DMS79 (cell line): ENCODE measurements at places on chromosomes 3 and 15.

DNA sequence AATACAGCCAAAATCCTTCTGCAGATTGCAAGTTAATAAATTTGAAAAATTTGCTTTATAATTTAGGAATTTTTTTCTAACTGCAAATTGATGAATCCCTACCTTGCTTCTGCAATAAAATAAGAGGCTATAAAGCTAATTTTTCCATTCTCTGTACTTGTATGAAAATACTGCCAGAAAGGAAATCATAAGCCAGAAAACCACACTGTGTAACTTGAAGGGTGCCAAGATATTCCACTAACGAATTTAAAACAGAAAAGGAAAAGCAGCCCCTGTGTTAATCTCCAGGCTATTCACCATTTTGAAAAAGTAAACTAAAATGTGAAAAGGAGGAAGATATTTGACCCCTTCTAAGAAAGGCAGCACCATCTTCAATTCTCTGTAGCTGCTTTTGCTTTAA is 557.9 kb upstream of the ZNF385D start:
- no peak for DNase-seq

DNA sequence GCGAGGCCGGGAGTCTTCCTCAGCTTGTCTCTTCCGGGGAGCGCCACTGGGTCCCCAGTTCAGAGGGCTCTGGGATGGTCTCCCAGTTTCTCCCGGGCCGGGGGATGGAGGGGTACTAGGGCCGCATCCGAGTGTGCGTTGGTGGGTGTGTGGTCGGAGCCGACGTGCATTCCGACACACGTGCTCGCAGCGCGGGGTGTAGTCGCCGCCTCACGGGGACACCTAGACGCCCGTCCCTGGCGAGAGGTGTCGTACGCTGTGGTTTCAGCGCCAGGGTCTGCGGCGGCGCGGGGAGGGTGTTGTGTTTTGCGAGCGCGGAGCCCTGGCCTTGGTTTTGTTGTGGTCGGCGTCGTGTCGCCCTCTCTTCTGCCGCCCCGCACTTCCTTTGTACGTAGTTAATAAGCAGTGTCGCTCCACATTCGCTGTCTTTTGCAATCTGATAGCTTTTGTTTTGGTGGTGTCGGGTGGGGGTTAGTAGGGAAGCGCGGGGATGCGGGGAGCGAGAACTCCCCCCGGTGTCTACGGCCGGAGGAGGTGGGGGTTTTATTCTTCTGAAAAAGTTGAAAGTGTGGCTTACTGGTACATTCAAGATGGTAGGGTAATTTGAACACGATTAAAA is 2.2 kb downstream of the IGF1R start:
- DNase-seq: no peak

DNA sequence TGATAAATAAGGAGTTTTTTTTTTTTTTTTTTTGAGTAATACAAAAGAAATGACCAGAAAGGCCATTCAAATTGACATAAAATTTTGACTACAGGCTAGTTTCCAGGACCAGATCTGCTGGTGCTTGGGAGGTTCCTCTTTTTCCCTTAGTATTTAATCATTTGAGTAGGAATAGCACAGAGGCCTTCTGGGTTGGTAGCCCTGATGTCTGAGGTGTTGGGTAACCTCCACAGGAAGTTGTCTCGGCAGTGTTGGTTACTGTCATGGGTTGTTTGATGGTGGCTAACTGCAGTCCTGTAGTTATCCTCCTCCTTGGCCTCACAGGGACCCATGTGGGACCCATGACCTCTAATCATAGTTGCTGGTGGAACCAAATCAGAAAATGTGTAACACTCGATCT is 91.1 kb downstream of the USP13 start:
- no peak for DNase-seq

DNA sequence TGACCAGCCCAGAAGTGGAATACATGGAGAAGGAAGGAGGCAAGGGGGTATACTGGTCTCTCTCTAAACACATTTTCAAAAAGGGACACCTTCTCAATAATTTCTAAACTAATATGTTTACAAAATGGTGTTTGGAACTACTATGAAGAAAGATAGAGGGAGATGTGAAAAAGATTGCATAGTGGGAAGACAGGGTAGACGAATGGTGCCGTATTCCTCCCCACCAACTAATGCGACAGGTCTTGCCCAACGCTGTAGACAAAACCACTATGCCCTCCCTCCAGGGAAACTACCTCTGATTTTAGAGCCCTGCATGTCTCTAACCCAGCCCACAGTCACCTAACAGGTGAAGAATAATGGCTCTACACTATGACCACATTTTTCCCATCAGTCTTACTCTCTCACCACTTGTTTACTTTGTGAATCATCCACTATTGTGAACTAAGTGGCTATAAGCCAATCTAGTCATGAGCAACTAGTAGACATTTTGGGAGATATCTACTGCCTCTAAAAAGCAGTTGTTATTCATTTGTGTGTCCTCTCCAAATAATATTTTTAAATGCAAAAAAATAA is 108.2 kb upstream of the UBE2E2 start:
- no peak for DNase-seq

DNA sequence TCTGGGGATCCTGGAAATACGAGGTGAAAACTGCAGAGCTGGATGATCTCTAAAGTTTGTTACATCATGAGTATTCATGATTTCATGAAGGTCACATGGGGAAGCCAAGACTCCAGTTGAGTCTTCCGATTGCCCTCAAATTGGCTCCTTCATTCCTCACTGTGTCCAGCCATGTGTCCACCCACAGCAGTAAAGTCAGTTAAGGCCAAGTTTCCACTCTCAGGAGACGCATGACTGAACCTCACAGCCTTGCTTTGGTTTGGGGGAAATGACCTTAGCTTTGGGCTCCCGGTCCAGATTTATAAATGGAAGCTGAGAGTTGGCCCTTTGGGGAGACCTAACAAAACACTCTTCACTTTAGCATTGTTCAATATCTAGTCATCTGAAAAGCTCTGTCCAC is 289.7 kb upstream of the MCTP2 start:
- no peak for DNase-seq

- no peak for DNase-seq
These were observed 8.2 kb upstream of the C3orf38 start for GRCh38 chr3:88141458-88142083.
